ENCODE measurements at places on chromosomes 7 and 10.

GRCh38 chr10:99849536-99849935, 67.1 kb downstream of the ABCC2 start:
- H3K36me3 ChIP-seq = no peaks in the 10 kb centered on the region
- H3K4me1 ChIP-seq = 0 out of 2 replicates have a peak, but pooled peaks cover 2% of the 10 kb centered on the region
- H3K27ac ChIP-seq = no peak overlapping the region
- DNase-seq = no peak
- no peak overlapping the region for H3K4me3 ChIP-seq
- no peaks in the 10 kb centered on the region for H3K27me3 ChIP-seq

DNA sequence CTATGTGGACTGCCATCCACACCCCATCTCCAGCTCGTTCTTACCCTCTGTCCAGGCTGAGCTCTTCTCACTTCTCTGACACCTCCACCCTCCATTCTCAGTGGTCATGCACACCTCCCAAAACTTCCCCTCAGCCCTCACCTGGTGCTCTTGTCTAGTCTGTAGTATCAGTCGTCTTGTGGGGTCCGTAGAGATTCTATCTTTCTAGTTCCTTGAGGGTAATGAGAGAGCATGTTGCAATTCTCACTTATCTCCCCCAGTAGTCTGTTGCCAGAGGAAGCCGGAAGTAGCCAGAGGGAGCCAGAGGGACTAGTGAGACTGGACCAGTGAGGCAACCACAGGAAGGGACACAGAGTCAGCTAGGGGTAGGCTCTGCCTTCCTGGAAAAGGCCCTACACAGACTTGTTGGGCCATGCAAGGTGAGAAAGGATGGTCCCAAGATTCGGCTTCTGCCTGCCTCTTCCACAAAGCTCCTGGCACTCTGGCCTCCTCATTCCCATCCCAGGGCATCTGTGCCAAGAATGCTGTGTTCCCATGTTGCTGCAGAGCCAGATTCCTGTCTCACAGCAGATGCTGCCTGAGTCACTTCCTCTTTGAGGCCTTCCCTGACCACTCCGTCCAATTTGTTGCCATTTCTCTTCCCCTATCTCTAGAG, 50.6 kb upstream of the DUSP5 start:
- peaks cover 6% of the 10 kb centered on the region for H3K4me1 ChIP-seq
- H3K36me3 ChIP-seq = no peaks in the 10 kb centered on the region
- DNase-seq = no peak
- no peak overlapping the region for H3K4me3 ChIP-seq
- H3K27me3 ChIP-seq = no peaks in the 10 kb centered on the region

GRCh38 chr10:71735709-71736569, 16.4 kb upstream of the C10orf105 start:
- no peak for DNase-seq
- H3K36me3 ChIP-seq = no peaks in the 10 kb centered on the region
- H3K27me3 ChIP-seq = no peaks in the 10 kb centered on the region
- H3K27ac ChIP-seq = peak overlapping the region; percentile 4

DNA sequence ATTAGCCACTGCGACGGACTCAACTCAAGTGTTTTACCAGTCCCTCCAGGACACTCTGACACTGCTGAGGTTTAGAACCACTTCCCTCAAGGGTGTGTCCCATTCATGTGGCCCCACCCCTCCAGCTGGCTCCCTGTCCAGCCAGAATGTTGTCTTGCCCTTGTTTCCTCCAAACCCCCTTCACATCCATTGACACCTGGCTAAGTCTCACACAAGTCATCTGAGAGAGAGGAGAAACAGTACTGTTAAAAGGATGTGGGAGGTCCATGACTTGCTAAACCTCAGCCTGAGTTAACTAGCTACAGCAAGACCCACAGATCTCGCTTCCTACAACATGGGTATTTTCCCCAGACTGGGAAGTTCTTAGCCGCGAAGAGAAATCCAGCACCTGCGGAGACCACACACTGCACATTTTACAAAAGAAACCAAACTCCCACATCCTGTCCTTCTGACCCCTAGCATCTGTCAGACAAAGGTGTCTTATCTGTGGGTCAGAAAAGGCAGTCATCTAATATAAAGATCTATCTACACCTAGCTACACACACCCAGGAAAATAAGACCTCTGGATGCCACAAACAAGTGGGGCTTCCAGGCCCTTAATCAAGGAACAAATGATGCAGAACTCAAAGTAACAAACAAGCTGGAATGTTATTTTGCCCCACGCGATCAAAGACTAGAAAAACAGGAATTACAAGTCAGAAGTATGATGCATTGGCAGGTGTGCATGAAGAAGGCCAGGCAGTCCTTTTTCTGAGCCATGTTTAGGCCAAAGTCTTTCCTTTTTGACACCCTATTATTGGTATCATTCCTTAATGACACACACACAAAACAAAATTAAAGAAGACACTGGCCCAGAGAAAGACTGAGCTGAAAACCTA, 13.9 kb downstream of the OSBPL3 start:
- H3K4me1 ChIP-seq = peaks cover 65% of the 10 kb centered on the region
- H3K36me3 ChIP-seq = no peaks in the 10 kb centered on the region
- no peaks in the 10 kb centered on the region for H3K27me3 ChIP-seq
- H3K27ac ChIP-seq = peak overlapping the region; percentile 82
- peak overlapping the region; percentile 44 for H3K4me3 ChIP-seq

DNA sequence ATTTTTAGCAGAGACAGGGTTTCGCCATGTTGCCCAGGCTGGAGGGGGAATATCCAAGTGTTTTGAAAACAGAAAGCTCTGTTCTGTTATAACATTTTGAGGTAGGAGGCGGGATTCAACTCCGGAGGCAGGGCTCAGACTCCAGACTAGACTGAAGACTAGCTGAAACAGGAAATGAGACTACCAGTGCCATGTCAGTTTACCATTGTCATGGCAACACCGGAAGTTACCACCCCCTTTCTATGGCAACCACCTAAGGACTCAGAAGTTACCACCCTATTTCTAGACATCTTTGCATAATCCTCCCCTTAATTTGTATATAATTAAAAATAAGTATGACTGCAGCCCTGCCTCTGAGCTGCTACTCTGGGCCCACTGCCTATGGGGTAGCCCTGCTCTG, 1069.1 kb upstream of the AUTS2 start:
- no peak overlapping the region for H3K4me3 ChIP-seq
- no peaks in the 10 kb centered on the region for H3K27me3 ChIP-seq
- no peaks in the 10 kb centered on the region for H3K36me3 ChIP-seq

GRCh38 chr10:118595598-118596425, at the start of gene PRLHR:
TSS of gene PRLHR (minus strand) at chr10:118595648. CDS start at chr10:118595244, 404 bp downstream.
- no peak within 1 kb of the TSS for H3K4me3 ChIP-seq
- H3K27me3 ChIP-seq = no peaks in the 10 kb centered on the region
- DNase-seq = no peak
- H3K27ac ChIP-seq = no peak within 1 kb of the TSS
- H3K36me3 ChIP-seq = no peaks in the 10 kb centered on the region
- H3K4me1 ChIP-seq = no peaks in the 10 kb centered on the region

- peak overlapping the region; percentile 81 for H3K4me3 ChIP-seq
- peaks cover 4% of the 10 kb centered on the region for H3K4me1 ChIP-seq
- DNase-seq = no peak
- H3K27ac ChIP-seq = peak overlapping the region; percentile 86
- H3K36me3 ChIP-seq = no peaks in the 10 kb centered on the region
Measured at GRCh38 chr10:69123306-69123746, 652 bp upstream of the VPS26A start.

DNA sequence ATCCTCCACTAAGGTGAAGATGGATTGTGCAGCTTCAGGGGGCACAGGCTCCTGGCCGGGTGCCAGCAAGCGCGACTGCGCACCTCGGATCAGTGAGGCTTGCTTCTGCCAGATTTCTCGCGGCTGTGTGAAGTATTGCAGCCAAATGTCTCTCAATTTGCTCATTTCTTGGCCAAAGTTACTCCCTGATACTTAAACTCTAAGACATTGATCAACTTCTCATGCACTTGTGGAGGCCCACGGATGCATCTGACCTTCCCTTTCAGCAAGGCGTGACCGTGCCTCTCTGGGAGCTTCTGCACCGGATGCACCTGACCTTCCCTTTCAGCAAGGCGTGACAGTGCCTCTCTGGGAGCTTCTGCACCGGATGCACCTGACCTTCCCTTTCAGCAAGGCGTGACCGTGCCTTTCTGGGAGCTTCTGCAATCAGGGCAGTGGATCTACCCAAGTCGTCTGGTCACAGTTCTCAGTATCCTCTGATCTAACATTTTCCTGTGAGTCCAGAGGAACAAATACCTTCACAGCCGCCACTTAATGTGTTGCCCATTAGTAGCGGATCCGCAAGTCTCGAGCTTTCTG, 248.3 kb downstream of the ADARB2 start:
- peaks cover 8% of the 10 kb centered on the region for H3K4me1 ChIP-seq
- no peaks in the 10 kb centered on the region for H3K36me3 ChIP-seq
- H3K27me3 ChIP-seq = no peaks in the 10 kb centered on the region
- H3K4me3 ChIP-seq = peak overlapping the region; percentile 23
- H3K27ac ChIP-seq = peak overlapping the region; percentile 32

GRCh38 chr10:63758080-63758479, 236.9 kb downstream of the REEP3 start:
- no peak overlapping the region for H3K27ac ChIP-seq
- no peaks in the 10 kb centered on the region for H3K36me3 ChIP-seq
- H3K27me3 ChIP-seq = no peaks in the 10 kb centered on the region

- DNase-seq = no peak
- no peaks in the 10 kb centered on the region for H3K4me1 ChIP-seq
- no peak overlapping the region for H3K4me3 ChIP-seq
- no peaks in the 10 kb centered on the region for H3K36me3 ChIP-seq
- no peaks in the 10 kb centered on the region for H3K27me3 ChIP-seq
- no peak overlapping the region for H3K27ac ChIP-seq
Measured at GRCh38 chr7:94567396-94567795, 57.8 kb downstream of the CASD1 start.

DNA sequence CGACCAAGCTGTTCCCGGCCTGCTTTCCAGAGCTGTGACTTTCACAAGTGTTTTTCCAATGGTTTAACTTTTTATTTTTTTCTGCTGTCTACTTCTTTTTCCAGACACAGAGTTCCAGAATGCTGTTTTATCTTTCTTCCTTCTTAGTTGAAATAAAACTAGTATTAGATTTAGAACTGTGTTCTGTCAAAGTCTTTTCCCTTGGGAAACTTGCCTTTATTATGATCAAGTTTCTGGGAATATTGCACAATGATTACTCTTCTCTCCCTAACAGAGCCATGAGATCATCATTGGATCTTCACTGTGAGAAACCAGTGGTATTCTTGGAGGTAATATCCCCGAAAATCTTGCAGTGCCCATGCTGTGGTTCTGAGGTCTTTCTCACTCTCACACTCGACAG, 104.9 kb upstream of the KCND2 start:
- H3K4me3 ChIP-seq = no peak overlapping the region
- H3K27ac ChIP-seq = no peak overlapping the region
- H3K4me1 ChIP-seq = no peaks in the 10 kb centered on the region
- no peak for DNase-seq
- no peaks in the 10 kb centered on the region for H3K36me3 ChIP-seq
- no peaks in the 10 kb centered on the region for H3K27me3 ChIP-seq

DNA sequence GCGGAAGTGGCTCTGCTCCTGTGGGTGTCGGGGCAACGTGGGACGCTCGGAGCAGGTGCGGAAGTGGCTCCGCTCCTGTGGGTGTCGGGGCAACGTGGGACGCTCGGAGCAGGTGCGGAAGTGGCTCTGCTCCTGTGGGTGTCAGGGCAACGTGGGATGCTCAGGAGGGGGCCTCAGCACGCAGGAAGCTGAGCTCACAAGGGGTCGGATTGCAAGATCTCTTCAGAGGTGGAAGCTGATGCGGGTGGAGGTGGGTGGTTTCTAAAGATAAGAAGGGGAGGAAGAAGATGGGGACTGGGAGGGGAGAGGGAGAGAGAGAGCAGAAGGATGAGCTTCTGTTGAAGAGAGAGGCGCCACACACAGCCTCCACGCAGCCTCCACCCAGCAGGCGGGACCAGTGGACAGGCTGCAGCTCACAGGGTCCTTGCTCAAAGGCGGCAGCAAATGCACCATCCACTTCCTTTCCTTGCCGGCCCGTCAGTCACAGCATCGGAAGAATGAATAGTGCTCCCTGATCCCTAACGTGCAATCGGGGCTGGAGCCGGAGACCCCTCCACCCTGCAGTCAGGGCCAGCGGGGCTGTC, 78.7 kb downstream of the PTPRN2 start:
- H3K27me3 ChIP-seq = no peaks in the 10 kb centered on the region
- H3K36me3 ChIP-seq = no peaks in the 10 kb centered on the region
- H3K27ac ChIP-seq = no peak overlapping the region
- no peaks in the 10 kb centered on the region for H3K4me1 ChIP-seq
- no peak overlapping the region for H3K4me3 ChIP-seq

DNA sequence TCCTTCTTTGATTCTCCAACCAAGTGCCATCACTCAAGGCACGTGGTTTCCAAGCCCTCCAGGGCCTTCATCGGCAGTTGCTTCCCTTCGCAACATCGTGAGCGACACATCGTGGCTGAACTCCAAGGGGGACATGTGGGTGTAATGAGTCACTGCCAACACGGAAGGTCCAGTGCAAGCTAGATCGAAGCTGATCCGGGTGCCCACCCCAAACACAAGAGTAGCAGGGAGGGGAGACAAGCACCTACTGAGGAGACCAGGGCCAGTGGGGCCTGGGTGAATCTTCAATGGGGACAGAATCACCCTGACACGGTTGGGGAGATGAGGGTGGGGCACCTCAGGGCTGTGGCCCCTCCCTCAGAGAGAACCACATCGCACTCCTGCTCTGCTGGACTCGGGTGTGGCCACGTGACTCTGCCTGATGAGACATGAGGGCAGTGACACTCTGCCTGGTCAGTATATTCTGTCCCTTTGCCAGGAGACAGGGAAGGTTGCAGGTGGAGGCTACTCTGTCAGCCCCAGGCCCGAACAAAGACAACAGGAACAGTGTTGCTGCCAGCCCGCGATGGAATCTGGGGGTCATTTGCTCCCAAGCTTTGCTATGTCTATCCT, 36.8 kb upstream of the HSPA12A start:
- no peak for DNase-seq
- no peaks in the 10 kb centered on the region for H3K4me1 ChIP-seq
- no peaks in the 10 kb centered on the region for H3K27me3 ChIP-seq
- H3K27ac ChIP-seq = no peak overlapping the region

GRCh38 chr10:20707251-20707650, 189.9 kb downstream of the NEBL start:
- no peak overlapping the region for H3K4me3 ChIP-seq
- no peaks in the 10 kb centered on the region for H3K4me1 ChIP-seq
- no peaks in the 10 kb centered on the region for H3K36me3 ChIP-seq
- H3K27ac ChIP-seq = no peak overlapping the region
- no peaks in the 10 kb centered on the region for H3K27me3 ChIP-seq
- DNase-seq = no peak

GRCh38 chr7:156604311-156604710, 36.3 kb upstream of the RNF32 start:
- H3K36me3 ChIP-seq = no peaks in the 10 kb centered on the region
- no peak for DNase-seq
- no peak overlapping the region for H3K4me3 ChIP-seq
- H3K4me1 ChIP-seq = no peaks in the 10 kb centered on the region
- H3K27ac ChIP-seq = no peak overlapping the region
- no peaks in the 10 kb centered on the region for H3K27me3 ChIP-seq

All from GM12878 (cell line).